ENCODE measurements at places on chromosomes 4 and X.

- peak; percentile 20 for DNase-seq
These were observed 54.4 kb upstream of the LCORL start for GRCh38 chr4:18075823-18076433.

DNA sequence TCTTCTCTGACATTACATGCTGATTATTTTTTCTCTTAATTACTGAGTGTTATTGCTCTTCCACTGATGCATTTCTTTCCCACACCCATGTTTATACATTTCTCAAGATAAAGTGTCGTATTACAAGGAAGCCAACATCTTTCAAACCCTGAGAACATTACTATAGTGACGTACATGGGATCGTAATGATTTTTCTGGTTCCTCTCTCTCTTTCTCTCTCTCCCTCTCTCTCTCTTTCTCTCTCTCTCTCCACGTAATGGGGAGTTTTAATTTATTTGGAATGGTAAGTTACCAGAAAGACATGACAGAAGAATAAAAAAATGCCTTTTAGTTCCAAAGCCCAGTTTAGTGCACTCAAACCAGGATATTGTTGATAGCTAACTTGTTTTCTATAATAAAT lies 40.4 kb upstream of the MAPK10 start:
- DNase-seq, result no peak

DNA sequence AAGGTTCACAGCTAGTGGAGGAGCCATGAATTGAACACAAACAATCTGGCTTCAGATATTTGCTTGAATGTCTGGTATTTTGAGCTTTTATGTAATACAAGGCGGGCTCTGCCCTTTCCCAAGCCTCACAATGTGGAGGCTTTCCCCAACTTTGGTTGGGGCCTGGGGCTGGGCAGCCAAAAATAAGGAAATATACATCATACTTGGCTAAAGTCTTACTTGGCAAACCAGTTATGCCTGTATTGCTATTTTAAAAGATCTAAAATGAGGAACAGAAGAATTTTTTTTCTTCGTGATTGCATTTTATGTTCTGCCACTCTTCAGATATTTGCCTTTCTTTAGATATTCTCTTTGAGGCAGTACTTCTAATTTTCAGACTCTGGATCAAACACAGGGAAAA lies 26.1 kb downstream of the ARFIP1 start:
- DNase-seq, result peak; percentile 31

DNA sequence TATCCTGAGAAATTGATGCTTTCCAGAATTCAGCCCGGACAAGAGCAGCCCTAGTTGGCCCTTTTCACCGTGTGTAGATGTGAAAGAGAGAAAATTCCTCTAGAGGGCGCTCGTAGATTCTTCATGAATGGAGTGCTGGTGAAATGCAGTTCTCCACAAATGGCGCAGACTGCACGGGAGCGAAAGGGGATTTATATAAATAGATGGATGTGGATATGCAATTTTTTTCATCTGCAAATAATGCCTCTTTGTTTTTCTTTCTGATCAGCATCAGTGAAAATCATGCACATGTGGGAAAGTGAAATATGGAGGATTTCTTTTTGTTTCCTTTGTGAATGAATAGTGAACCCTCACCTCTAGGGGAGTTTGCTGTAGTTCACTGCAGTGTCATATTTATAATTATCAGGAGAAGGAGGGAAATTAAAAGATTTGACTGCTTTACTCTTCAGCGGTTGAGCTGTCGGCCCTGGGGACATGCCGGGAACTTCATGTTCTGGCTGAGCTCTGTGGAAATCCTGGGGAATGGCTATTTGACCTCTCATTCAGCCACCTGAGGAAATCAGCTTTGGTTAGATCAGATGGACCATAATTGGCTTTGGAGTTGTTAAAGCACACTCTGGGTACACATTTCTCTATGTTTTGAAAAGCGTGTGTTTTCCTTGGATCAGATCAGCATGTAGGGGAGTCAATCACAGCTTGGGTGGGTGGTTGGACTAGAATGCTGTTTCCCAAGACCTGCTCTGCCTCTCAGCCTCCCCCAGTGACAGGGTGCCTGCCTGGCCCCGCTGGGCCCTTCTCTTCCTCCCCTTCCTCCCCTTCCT lies 115.0 kb upstream of the SHISA3 start:
- DNase-seq, result peak; percentile 86

- DNase-seq, result no peak
These were observed 183.8 kb upstream of the INTU start for GRCh38 chr4:127448986-127449385.

- no peak for DNase-seq
These were observed 1012.0 kb downstream of the RPA4 start for GRCh38 chrX:97895751-97896150.
